ENCODE measurements at places on chromosomes 11 and 22. TPM values are rescaled to one million over a fixed set of nuclear protein-coding genes. Genes with fewer than 3 reads are reported as not detected.

GRCh38 chr11:205221-206001, 1.8 kb downstream of the BET1L start:
- peak overlapping the region; percentile 22 for H3K27ac ChIP-seq
- no peaks in the 10 kb centered on the region for H3K27me3 ChIP-seq
- H3K4me1 ChIP-seq = peaks cover 53% of the 10 kb centered on the region

PRR5L gene
- 14.2 TPM for total RNA-seq

DESI1 gene
- total RNA-seq = 52.6 TPM

DNA sequence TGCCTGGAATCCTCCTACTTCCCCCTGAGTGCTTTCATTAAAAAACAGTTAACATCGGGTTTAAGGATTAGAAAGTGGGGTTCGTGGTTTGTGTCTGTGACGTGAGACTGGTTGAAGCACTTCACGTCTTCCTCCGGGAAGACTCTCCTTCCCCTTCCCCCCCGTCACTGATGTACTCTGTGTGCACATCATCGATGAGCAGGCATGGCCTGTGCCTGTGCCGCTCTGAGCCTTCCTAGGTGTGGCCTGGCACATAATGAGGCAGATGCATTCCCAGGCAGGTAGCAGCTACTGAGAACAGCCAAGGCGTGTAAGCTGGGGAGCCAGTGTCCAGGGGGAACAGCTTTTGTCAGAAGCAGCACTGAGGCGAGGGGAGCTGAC, 93.8 kb downstream of the BCR start:
- H3K27ac ChIP-seq = no peak overlapping the region
- H3K27me3 ChIP-seq = no peaks in the 10 kb centered on the region
- DNase-seq = no peak
- peaks cover 2% of the 10 kb centered on the region for H3K36me3 ChIP-seq
- H3K4me1 ChIP-seq = peaks cover 8% of the 10 kb centered on the region

APLNR gene
- total RNA-seq = not detected

- no peak overlapping the region for H3K27ac ChIP-seq
- peaks cover 58% of the 10 kb centered on the region for H3K27me3 ChIP-seq
- no peak overlapping the region for H3K4me3 ChIP-seq
These were observed 68.4 kb downstream of the IGLL5 start for GRCh38 chr22:22955866-22956535.

ARHGAP8 gene
- 2.8 TPM for total RNA-seq

CARD16 gene
- total RNA-seq = 8.0 TPM

CRYBB2 gene
- total RNA-seq = 0.51 TPM

GRCh38 chr11:58525037-58525614, 17.2 kb upstream of the OR5B21 start:
- no peak for DNase-seq
- peak overlapping the region; percentile 97 for H3K27ac ChIP-seq
- H3K36me3 ChIP-seq = peaks cover 16% of the 10 kb centered on the region
- H3K4me1 ChIP-seq = peaks cover 51% of the 10 kb centered on the region
- peak overlapping the region; percentile 97 for H3K4me3 ChIP-seq

GRCh38 chr11:134789104-134789503, 377.1 kb upstream of the B3GAT1 start:
- no peaks in the 10 kb centered on the region for H3K4me1 ChIP-seq
- H3K4me3 ChIP-seq = no peak overlapping the region
- no peaks in the 10 kb centered on the region for H3K36me3 ChIP-seq
- peaks cover 24% of the 10 kb centered on the region for H3K27me3 ChIP-seq
- DNase-seq = no peak
- H3K27ac ChIP-seq = no peak overlapping the region
